Activated CD4-positive, alpha-beta T cell treated with anti-CD3 and anti-CD28 coated beads, Interleukin-2, Interleukin-6, amounts not matched to agents 100 ng/mL and 50 ng/mL, durations not matched to agents 16 hours and 8 hours (primary cell): ENCODE measurements at places on chromosomes 16 and 17.
A peak's percentile ranks its signal among the peaks of the same experiment; 100 is the strongest.

DNA sequence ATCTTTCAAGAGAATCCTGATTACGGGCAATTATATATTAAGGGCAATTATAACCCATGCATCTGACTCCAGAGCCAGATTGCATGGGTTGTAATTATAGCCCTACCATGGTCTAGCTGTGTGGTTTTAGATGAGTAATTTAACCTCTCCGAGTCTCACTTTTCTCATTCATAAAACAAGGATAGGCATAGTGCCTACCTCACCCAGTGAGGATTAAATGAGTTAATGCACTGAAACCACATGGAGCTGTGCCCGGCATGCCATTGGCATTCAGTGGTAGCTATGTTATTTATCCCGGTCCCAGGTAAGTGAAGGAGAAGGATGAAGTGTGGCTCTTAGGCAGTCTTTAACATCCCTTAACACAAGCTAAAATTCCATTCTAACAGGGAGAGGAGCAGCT is 6.3 kb downstream of the SNX20 start:
- DNase-seq = no peak

- peak; percentile 80 for DNase-seq
Observed at GRCh38 chr17:3738562-3739295, 15.0 kb downstream of the HASPIN start.

DNA sequence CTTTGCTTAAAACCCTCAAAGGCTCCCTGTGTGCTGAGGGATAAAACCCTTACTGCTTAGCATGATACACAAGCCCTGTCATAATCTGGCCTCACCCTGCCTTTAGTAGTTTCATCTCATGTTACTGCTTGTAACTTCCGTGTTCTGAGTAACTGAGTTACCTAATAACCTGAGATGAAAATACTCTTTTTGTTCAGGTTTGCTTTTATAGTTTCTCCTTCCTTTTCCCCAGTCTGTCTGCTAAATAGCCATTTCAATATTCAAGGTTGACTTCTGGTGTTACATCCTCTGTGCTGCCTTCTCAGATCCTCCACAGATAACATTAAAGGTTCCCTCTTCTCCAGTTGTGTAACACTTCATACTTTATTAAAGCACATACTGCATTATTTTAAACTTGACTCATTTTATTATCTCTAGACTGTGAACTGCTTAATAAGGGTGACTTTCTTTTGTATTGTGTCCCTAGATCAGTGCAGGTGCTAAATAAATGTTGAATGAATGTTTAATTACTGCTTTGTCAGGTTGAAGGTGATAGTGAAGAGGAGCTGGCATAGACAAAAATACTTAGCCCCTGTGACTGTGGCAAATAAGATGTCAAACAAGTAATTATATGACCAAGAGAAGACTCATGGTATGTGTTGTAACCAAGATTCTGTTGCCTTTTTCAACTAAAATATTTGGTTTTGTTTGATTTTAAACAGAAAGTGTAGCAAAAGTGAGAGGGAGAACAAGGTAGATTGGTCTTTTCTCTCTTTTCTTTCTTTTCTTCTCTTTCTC is 47.8 kb downstream of the NFAT5 start:
- DNase-seq = no peak

GRCh38 chr17:59149051-59149450 is 5.9 kb downstream of the SKA2 start:
- DNase-seq = no peak
